Substantia nigra (tissue), 51 donors: ENCODE measurements at places on chromosomes 12 and 14.

DNA sequence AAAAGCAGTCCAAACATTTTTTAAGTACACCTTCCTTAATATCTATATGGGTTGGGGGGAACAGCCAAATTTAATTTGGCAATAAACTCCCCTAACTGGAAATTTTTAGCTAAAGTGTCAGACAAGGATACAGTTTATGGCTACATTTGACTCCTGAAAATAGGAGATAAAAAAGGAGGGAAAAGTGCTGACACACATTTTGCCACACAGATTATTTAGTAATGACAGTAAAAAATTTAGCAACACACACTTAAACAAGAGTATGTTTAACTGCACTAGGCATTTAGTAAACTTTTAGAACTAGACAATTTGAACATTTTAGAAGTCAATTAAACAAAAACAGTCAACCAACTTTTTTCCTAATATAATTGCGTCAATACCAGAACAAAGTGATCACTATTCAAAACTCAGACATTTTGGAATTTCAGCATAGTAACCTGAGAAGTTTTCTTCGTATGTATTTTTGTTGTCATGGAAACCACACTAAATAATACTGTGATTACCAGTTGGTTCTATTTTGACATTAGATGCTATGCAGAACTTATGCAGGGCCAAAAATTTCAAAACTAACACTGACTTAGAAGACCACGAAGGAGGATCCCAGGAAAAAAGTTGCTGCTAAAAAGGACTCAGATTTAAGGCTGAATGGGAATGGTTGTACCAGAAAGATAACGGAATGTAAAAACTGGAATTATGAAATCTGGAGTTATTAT is 13.4 kb downstream of the GMFB start:
- DNase-seq, result no peak

- no peak for DNase-seq
Observed at GRCh38 chr12:69468237-69469026, 1.8 kb upstream of the FRS2 start.

- no peak for DNase-seq
Observed at GRCh38 chr14:39499514-39499913, 67.3 kb upstream of the FBXO33 start.

GRCh38 chr14:88255798-88256197 is 67.3 kb downstream of the KCNK10 start:
- DNase-seq, result no peak

DNA sequence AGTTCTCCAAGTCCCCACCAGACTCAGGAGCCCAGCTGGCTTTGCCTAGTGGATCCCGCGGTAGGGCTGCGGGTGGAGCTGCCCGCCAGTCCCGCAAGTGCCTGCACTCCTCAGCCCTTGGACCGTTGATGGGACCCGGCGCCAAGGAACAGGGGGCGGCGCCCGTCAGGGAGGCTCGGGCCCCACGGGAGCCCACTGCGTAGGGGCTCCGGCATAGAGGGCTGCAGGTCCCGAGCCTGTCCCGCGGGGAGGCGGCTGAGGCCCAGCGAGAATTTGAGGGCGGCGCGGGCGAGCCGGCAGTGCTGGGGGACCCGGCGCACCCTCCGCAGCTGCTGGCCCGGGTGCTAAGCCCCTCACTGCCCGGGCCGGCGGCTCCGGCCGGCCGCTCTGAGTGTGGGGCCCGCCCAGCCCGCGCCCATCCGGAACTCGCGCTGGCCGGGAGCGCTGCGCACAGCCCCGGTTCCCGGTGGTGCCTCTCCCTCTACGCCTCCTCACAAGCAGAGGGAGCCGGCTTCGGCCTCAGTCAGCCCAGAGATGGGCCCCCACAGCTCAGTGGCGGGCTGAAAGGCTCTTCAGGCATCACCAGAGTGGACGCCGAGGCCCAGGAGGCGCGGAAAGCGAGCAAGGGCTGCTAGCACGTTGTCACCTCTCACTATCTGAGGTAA is 452.4 kb upstream of the LRFN5 start:
- no peak for DNase-seq

GRCh38 chr14:55572578-55572977 is 7.4 kb upstream of the KTN1 start:
- no peak for DNase-seq

DNA sequence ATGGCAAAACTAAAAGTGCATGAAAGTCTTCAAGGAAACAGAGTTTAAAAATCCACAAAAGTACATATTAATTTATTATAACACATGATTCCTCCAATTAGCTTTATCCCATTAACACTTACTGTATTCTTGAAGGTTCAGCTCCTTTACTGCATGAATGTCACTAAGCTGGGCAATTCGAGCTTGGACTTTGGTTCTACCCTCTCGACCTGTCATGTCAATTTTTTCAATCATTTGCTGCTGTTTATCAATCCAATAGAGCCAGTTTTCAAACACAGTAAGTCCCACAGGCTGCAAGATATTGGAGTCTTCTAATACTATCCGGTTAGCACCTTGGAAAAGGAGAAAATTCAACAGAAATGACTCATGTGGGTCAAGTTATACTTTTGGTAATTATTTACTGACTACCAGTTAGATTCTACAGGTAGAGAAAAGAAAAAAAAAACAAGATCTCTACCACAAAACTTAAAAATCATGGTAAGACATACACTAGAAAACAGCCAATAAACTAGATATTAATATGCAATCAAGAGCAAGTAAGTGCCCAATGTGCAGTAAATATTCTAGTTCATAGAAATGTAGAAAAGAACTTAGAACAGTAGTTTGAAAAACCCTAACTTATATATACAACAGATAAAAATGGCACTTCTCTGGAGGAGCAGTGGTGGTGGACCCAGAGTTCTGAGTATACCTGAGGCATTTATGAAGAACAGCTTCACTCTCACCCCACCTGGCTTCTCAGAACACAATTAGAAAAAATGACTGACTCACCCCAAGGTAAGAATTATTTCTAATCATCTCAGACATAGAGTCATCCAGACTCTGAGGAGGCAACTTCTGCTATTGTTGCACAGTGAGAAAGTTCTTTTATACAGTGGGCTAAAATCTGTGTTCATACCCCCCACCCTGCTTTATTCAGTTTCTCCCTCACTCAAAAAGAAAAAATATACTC is 67.7 kb downstream of the BCL2L14 start:
- DNase-seq, result no peak

DNA sequence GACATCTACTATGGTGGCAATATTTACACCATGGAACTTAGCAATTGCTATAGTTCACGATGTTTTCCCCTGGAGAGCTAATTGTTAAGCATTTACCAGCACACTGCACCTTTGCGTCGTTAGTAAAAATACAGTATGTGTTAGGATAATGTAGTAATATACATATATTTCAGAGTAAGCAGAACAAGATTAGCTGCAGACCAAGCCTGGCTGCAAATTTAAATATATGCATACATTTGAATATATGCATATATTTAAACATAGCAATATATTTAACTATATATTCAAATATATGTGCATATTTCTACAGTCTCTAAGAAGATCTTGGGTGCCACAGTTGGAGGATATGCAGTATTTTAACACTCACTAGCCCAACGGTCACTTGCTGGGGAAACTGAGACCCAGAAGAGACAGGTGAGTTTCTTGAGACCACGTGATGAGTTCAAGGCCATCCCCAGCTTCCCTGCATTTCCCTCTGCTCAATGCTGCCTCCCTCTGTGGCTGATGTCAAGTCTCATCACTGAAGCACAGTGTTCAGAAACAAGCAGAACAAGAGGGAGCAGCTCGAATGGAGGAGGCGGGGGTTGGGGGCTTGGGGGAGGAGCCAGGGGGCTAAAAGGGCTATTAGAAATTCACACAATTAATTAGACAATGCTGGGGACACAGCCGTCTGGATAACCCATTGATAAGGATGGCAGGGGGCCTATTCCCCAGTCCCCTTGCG is 708.0 kb downstream of the MED13L start:
- peak; percentile 3 for DNase-seq

DNA sequence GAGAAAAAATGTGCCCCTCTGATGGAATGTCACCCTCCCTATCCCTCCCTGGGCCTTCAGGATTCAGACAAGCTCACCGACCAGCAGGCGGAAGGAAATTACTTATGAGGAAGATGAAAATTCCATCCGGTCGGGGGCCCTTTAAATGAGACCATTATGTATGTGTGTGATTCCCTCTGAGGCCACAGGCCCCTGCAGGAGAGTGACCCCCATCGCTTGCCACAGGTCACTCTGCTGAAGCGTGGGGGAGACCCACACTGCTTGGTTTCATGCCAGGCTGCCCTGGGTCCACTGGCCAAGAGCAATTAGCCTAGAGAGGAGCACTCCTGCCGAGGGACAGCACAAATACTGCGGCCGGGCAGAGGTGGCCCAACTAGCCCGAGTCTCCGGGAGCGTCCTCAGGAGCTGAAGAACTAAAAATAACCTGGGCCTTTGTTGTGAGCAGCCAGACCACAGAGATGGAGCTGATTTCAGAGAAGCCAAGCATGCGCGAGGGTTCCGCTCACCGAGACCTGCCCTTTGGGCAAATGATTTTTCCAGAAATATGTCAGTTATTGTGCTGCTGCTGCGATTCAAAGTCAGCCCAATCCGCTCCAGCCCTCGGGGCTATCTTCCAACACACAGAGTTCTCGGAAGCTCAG is 276.4 kb downstream of the DPF3 start:
- no peak for DNase-seq

DNA sequence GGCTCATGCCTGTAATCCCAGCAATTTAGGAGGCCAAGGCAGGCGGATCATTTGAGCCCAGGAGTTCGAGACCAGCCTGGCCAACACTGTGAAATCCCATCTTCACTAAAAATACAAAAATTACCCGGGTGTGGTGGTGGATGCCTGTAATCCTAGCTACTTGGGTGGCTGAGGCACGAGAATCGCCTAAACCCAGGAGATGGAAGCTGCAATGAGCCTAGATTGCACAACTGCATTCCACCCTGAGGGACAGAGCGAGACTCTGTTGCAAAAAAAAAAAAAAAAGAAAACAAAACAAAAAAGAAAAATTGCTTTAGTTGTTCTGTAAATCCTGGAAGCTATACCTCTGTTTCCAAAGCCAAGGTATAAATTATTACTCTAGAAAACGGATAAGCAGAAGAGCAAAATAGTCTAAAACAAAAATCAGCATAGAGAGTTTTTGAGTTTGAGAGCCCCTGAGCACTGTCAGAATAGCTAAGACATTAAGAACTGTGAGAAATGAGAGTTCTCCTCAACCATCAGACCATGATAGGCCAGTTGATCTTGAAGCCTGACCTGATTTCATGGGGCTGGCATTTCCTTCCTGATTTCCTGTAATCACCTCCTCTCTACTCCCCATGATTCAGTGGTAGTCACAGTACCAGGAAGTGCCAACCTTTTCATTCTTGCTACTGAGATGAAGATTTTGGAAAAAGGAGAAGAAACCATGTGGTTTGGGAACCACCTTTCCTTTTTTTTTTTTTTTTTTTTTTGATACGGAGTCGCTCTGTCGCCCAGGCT is 31.7 kb downstream of the ATP2A2 start:
- no peak for DNase-seq

DNA sequence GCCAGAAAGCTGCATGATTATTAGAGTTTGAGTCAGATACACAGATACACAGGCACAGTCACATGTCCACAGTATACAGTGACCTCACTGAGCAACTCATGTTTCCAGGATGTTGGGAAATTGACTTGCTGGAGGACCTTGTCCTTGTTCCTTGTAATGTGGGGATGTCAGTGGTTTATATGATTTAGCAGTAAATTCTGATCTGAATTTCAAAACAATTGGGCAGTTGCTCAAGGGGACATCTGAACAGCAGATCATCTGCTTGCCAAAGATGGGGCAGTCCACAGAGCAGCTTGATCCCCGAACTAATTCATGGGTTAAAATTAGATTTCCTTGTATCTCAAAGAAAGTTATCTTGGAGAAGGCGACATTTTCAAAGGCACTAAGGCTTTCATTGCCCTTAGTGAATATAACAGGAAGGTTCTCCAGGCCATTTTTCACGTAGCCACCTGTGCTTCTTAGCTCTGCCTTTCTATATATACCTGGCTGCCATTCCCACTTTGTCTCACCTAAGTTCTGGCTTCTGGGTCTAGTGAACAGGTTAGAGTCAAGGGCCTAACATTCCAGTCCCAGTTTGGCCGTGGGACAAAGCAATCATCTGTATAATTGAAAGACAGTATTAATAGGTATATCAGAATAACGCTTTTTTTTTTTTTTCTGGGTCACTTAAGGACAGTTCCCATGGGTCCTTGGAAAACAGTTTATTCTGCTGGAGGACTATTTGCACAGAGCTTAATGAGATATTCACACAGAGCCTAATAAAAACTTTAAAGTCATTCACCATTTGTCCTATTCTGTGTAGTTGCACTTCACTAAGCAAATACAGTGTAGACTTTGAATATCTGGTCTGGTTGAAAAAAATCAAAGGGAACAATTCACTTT is 64.9 kb upstream of the STRN3 start:
- no peak for DNase-seq

DNA sequence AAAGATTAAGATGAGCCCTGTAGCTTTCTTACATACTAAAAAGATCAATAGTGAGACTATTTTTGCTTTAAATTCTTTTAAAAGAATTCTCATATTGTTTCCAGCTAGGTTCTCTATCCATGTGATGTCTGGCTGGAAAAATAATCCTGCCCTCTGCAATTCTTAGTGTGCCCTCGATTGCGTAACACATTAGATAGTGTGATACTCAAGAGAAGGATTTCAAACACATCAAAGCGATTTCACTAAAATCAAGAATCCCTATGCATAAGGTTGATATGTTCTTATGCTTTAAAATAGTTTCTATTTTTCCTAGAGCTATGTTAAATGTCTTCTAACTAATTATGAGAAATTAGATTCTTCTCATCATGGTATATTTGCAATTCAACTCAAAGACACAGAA is 127.3 kb upstream of the PLEKHA5 start:
- no peak for DNase-seq

- DNase-seq, result no peak
Observed at GRCh38 chr12:64998371-64999147, 122.5 kb downstream of the WIF1 start.

- no peak for DNase-seq
Observed at GRCh38 chr12:107450541-107450940, 235.1 kb upstream of the PWP1 start.

- peak; percentile 63 for DNase-seq
Observed at GRCh38 chr14:34227834-34228649, 234.0 kb downstream of the SPTSSA start.

DNA sequence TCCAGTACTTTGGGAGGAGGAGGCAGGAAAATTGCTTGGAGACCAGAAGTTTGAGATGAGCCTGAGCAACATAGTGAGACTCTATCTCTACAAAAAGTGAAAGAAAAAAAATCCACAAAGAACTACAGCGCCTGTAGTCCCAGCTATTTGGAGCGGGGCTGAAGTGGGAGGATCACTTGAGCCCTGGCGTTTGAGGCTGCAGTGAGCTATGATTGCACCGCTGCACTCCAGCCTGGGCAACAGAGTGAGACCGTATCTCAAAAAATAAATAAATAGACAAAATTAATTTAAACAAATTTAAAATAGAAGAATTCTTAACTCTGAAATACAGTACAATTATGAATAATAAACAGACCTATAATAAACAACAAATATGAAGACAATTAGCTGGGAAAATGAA is 40.9 kb downstream of the ATL1 start:
- no peak for DNase-seq

DNA sequence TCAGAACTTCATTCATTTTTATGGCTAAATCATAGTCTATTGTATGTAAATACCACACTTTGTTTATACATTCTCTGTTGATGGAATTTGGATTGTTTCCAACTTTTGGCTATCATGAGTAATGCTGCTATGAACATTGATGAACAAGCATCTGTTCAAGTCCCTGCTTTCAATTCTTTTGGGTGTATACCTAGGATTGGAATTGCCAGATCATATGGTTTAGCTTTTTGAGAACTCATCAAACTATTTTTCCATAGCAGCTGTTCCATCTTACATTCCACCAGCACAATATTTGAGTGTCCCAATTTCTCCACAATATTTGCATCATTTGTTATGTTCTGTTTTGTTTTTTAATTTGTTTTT is 52.3 kb upstream of the CCND2 start:
- DNase-seq, result no peak
